ENCODE measurements at places on chromosomes 11 and 22.

GRCh38 chr22:27193636-27194035, 536.2 kb downstream of the MIAT start:
- DNase-seq = no peak

GRCh38 chr11:80598905-80599304, 1158.1 kb upstream of the TENM4 start:
- DNase-seq = no peak

DNA sequence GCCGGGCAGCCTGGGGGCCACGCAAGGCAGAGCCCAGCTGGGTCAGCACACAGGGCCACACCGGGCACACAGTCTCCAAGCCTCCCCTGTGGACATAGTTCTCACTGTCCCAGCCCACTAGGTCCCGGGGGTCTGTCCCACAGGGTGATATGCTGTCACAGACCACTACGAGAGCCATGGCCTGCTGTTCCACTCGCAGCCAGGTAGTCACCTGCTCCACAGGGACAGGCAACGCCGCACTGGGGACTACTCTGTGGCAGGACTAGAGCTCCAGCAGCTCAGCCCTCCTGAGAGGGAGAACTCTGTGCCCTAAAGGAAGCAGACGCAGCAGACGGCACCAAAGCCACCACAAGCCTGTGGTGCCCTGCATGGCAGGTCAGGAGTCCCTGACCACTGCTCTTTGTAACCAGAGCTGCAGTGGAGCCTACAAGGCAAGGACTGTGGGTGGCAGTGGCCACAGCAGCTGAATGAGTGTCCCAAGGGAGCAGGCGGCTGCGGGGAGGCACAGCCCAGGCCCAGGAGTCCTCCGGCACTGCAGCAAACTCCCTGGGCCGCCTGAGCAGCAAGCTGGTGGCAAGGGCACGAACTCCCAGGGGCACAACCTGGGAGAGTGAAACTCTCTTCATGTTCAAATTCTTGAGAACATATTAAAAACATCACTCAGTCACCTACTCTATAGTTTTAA, 171.2 kb upstream of the GRK3 start:
- no peak for DNase-seq

DNA sequence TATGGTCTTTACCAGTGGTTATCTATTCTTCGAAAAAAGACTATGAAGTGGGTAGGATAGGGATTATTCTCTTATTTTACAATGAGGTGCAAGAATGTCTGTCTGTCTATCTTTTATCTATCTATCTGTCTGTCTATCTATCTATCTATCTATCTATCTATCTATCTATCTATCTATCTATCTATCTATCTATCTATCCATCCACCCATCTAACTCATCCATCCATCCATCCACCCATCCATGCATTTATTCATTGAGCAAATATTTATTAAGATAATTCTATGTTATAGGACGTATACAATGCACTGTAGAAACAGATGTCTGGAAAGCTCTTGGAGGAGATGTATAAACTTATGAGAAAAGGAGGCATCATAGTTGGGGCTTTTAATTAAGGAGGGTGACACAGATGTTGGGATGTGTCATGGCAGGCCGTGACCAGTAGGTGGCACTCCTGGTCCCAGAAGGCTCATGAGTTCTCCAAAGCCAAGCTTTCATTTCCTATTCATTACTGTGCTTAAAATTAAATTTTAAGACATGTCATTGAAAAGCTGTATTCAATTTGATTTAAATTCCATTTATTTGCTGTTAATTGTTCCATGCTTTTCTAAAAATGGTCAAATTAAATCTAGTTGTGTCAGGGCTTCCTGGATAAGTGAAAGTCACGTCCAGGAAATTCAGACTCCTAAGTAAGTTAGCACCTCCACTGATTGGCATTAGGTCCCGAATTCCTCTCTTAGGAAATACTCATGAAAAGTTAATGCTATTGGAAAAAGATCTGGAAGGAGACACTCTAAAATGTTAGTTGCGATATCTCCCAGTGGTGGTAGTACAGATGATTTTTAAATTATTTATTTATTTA, 19.0 kb upstream of the E2F8 start:
- peak; percentile 28 for DNase-seq

- no peak for DNase-seq
Measured at GRCh38 chr11:72798361-72798760, 4.5 kb upstream of the STARD10 start.

- DNase-seq = no peak
Measured at GRCh38 chr11:133318221-133318620, 214.1 kb downstream of the OPCML start.

GRCh38 chr11:79438631-79439409, 2.0 kb downstream of the TENM4 start:
- DNase-seq = no peak

GRCh38 chr11:68583041-68583446, 101.3 kb upstream of the GAL start:
- DNase-seq = no peak

- no peak for DNase-seq
Measured at GRCh38 chr11:114289779-114290178, 6.4 kb upstream of the NNMT start.

GRCh38 chr11:111555255-111555654, 14.7 kb downstream of the LAYN start:
- no peak for DNase-seq

DNA sequence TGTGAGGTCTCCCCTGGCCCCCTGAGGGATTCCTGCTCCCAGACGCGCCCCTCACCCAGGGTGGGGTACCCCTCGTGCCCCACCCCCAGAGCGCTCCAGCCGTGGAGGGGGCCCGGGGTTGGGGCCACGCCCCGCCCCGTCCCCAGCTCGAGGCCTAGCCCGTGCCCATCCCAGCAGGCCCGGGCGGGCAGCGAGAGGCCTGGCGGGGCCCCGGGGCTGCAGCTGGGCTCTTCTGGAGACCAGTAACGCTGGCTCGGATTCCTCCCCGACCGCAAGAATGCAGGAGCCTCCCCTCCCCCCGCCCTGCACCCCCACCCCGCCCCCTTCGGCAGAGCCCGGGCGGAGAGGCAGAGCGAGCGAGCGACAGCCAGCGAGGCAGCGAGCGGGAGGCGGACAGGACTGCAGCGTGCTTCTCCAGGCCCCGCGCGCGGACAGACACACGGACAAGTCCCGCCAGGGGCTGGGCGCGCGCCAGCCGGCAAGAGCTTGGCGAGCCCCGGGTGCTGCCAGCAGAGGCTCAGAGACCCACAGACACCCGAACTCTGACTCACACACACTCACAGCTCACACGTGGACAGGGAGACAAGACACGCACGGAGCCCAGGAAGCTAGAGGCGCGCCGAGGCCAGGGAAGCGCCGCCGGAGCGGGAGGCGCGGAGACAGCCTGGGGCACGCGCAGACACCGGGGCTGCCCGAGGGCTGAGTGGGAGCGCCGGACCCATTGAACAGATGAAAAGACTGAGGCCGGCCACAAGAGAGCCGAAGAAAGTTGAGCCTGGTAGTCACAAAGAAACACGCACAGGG, 15.2 kb downstream of the BCL9L start:
- DNase-seq = no peak

- no peak for DNase-seq
Measured at GRCh38 chr11:11039208-11039965, 181.5 kb upstream of the ZBED5 start.

- no peak for DNase-seq
Measured at GRCh38 chr11:121610706-121611105, 157.9 kb upstream of the SORL1-AS1 start.

- no peak for DNase-seq
Measured at GRCh38 chr11:2672553-2673249, 27.1 kb downstream of the KCNQ1OT1 start.

GRCh38 chr11:57668434-57668782, 494 bp downstream of the ZDHHC5 start:
- peak; percentile 13 for DNase-seq

GRCh38 chr11:73194593-73194992, 23.5 kb upstream of the P2RY2 start:
- DNase-seq = no peak

DNA sequence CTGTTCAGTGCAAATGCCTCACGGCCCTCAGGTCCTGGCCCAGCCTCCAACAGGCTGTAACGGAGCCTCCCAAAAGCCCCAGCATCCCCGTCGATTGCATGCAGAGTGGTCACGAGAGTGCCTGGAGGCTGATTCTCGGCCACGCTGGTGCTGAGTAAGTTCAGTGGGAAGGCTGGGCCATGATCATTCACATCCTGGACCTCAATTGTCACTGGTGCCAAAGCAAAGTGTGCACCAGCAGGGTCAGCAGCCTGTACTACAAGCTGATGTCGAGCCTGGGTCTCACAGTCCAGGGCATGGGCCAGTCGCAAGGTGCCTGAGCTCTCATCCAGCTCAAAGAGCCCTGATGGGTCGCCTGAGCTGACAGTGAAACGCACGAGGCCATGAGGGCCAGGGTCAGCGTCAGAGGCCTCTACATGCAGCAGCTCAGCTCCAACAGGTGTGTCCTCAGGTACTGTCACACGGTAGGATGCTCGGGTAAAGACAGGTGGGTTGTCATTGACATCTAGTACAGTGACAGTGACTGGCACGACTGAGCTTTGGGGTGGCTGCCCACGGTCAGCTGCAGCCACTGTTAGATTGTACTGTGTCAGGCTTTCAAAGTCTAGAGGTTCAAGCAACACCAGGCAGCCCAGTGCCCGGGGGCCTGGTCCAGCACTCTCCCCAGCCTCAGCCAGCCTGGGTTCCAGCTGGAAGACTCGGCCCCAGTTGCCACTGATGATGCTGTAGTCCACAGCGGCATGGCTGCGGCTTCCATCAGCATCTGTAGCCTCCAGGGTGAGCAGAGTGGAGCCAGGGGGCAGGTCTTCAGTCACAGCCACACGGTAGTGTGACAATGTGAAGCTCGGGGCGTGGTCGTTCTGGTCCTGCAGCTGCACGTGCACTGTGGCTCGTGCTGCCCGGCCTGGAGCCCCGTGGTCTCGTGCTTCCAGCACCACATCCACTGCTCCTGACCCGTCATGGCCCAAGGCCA, 4.5 kb upstream of the TPP1 start:
- no peak for DNase-seq

- DNase-seq = no peak
Measured at GRCh38 chr11:23111527-23111926, 251.3 kb upstream of the CCDC179 start.

DNA sequence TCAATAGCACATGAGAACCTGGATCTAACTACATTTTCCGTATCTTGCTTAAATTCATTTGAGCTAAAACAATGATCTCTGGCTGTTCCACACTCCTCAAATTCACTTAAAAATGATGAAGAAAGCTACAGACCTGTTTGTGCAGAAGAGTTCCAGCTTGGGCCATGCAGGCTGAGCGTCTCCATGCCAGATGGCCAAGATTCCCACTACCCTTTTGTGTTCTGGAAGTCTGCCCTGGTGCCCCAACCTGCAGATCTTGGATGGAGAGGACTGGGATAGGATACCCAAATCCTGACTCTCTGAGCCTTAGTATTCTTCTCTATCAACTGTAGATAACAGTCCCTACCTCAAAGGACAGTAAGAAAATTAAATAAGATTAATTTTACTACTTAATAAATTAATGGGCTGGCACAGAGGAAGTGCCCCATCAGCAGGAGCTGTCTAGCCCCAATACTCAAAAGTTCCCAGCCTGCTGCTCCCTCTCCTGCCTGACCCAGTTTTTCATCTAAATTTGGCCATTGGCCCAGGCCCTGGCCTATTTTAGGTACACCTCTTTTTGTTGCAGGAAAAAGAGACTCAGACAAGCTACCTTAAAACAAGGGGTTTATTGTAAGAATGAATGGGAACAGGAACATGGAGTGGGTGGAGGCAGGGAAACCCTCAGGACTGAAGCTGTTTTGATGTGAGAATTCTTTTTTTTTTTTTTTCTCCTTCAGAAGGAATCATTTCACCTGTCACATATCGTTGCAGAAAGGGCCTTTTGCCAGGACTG, 81.4 kb upstream of the GRK3 start:
- DNase-seq = no peak

DNA sequence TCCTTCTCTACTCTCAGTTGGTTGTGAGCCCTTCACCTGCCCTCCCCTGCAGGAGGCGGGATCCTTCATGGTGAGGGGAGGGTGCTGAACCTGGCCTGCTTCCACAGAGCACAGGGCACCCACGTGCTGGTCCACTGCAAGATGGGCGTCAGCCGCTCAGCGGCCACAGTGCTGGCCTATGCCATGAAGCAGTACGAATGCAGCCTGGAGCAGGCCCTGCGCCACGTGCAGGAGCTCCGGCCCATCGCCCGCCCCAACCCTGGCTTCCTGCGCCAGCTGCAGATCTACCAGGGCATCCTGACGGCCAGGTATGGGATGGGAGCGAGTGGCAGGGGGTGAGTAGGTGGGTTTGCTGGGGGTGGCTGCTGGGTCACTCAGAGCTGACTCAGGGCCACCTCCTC, 6.3 kb downstream of the SSH3 start:
- DNase-seq = no peak

GRCh38 chr11:4027746-4028145, 66.9 kb upstream of the RRM1 start:
- DNase-seq = no peak

DNA sequence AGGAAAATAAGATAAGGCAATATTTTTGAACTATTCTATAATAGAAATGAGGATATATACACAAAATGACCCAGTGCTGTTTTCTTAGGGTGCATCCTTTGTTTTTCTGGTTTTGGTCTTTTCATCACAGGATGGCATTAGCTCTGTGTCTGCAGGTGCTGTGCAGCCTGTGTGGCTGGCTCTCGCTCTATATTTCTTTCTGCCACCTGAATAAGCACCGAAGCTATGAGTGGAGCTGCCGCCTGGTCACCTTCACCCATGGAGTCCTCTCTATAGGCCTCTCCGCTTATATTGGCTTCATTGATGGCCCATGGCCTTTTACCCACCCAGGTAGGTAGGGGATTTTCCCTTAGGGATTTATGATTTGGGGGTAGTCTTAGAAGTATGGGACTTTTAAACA, 2.2 kb downstream of the TLCD5 start:
- no peak for DNase-seq

GRCh38 chr11:65059959-65060824, 1.8 kb upstream of the NAALADL1 start:
- no peak for DNase-seq

DNA sequence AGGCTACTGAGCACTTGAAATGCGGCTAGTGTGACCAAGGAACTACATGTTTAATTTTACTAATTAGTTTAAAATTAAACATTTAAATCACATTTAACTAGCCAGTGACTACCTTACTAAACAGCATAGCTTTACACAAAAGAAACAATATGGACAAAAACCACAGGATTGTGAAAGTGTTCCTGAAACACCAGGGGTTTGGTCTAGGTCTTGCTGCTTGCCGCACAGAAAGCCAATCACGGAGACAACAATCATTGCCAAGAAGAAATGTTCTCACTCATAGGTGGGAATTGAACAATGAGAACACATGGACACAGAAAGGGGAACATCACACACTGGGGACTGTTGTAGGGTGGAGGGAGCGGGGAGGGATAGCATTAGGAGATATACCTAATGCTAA, 309.5 kb downstream of the C11orf87 start:
- DNase-seq = no peak

GRCh38 chr11:94224078-94224477, 80.3 kb upstream of the IZUMO1R start:
- DNase-seq = no peak

- no peak for DNase-seq
Measured at GRCh38 chr22:32880061-32880460, 78.6 kb downstream of the TIMP3 start.
